ENCODE measurements at places on chromosomes 3 and 15.

DNA sequence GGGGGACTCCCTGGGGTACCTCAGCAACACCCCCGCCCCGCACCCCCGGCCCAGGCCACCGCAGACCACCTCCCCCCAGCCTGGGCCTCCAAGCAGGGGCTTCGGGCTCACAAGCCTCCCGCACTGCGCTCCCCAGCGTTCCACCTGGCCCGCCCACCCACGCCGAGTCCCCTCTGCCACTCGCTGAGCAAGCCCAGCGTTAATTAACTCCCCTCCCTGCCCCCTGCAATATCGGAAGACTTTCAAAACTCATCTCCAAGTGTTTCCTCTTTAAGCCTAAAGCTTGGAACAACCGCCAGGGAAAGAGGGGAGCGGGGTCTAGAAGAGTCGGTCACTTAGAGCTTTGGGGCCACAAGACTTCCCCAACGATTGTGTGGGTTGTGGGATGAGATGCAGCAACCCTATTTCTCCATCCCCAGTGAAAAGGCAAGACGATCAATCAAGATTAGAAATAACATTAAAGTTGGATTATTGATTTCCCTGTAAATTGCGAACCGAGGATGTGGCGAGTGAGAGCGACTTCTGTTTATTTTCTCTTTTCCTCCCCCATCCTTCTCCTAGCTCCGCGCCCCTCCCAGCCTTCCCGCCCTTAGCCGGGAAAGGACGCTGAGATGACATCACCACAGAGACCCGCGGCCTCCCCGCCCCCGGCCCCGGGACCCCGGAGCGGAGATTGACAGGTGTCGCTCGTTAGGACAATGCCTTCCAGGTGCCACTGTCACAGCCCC, 30.2 kb downstream of the NR2F2 start:
- DNase-seq, result no peak

- no peak for DNase-seq
Observed at GRCh38 chr3:107412376-107412775, 35.1 kb downstream of the CCDC54 start.

- no peak for DNase-seq
Observed at GRCh38 chr3:99505200-99505599, 133.2 kb upstream of the COL8A1 start.

DNA sequence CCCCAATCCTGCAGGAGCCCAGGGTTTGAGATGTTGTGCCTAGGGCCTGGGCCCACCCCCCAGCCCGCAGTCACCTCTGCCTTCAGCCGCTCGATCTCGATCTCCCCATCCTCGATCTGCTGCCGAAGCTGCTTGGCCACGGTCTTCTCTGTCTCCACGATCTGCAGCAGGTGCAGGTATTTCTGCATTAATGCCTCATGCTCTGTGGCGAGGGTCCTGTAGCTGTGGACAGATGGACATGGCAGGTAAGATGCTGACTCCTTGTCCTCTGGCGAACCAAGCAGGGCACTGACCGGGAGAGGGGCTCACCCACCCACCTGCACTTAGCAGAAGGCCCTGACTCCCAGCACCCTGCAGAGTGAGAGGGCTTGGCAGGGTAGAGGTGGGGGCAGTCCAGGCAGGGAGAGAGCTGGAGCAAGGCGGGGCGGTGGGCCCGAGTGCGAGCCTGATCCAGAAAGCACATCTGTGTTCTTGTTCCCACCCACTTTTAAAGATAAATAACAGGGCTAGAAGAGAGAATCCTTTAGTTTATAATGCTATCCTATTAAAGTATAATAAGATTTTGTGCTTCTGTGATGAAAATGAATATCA, 32.2 kb downstream of the RASGRF1 start:
- DNase-seq, result no peak

- no peak for DNase-seq
Observed at GRCh38 chr3:112635674-112636073, 5.3 kb downstream of the CCDC80 start.

DNA sequence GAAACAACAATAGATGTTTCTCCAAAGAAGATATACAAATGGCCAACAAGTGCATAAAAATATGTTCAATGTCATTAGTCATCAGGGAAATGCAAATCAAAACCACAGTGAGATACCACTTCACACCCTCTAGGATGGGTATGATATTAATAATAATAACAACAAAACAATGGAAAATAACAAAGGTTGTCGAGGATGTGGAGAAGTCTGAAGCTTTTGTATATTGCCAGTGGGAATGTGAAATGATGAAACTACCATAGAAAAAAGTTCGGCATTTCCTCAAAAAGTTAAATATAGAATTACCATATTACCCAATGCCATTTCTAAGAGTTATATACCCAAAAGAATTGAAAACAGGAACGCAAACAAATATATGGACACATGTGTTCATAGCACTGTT, 10.8 kb downstream of the BHLHE40 start:
- DNase-seq, result no peak

DNA sequence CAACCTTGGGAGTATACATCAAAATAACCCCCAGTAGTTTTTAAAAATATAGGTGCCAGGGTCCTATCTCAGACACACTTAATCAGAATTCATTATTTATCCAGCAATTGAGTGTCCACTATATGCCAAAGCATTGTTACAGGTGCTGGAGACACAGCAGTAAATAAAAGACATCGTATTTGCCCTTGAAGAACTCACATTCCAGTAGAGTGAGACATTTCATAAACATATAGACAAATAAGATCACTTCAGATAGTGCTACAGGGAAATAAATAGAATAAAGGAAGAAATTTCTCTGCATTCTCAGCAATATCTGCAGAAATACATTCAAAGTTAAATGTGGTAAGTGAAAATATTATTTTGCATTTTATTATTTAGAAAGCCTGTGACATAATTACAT, 34.1 kb upstream of the ANKRD28 start:
- DNase-seq, result no peak

GRCh38 chr15:32670623-32671022, 29.1 kb downstream of the SCG5 start:
- DNase-seq, result no peak

DNA sequence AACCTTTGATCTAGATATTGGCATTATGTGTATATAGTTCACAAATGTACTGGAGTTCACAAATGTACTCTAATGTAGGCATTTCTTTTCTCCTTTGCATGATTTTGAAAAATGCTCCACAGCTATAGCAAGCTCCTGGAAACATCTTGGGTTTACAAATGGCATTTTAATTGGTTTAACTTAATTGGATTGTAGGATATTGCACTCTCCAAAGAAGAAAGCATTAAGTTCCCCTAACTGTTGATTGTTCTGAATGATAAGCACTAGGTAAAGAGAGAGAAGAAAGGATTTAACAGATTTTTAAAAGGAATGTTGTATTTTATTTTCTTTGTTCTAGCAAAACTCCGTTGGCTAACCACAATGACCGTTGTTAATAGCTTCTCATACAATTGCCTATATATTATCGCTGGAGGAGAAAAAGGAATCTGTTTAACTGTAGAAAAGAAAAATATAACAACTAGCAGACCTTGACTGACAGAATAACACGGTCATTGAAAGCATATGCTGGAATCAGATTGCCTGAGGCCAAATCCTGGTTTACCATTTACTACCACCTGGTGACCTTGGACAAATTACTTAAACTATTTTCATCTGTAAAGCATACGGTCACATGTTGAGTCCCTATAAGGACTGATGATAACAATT, 170.8 kb downstream of the PEX5L start:
- DNase-seq, result no peak

GRCh38 chr3:38455639-38456430, 2.1 kb downstream of the ACVR2B start:
- DNase-seq, result no peak

GRCh38 chr3:149941186-149941585, 29.5 kb downstream of the PFN2 start:
- no peak for DNase-seq

DNA sequence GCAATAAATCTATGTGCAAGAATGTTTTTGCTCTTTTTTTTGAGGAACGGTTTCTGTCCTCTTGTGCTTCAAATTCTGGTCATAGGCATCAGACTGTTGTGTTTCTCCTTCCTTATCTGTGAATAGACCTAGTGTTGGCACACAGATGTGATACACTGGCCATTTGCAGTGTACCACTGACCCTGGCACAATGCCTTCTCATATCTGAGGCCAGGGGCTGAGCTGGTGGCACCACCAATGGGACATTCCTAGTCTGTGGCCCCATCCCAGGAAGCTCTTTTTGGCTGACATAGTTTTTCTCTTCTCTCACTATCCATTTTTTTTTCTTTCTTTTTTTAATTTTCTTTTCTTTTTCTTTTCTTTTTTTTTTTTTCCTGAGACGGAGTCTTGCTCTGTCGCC, 40.4 kb downstream of the SH3GL3 start:
- no peak for DNase-seq

GRCh38 chr15:74208496-74208895, 5.9 kb upstream of the STRA6 start:
- DNase-seq, result no peak

DNA sequence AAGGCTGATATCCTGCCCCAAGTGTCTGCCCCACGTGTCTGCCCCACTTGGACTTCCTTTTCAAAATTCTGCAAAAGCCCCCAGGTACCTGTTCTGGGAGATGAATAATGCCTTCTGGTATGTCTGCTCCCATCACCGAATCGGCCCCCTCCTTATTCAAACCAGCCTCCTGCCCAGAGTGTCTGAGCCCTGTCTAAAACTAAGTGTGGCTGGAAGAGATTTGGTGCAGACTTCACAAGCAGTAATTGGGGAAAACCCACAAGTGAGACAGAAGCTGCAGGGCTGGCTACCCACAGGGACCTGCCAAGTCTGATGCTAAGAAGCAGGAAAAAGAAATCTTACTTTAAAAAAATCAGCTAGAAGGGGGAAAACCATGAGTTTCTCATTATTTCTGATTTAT, 85.1 kb downstream of the DUT start:
- DNase-seq, result no peak

DNA sequence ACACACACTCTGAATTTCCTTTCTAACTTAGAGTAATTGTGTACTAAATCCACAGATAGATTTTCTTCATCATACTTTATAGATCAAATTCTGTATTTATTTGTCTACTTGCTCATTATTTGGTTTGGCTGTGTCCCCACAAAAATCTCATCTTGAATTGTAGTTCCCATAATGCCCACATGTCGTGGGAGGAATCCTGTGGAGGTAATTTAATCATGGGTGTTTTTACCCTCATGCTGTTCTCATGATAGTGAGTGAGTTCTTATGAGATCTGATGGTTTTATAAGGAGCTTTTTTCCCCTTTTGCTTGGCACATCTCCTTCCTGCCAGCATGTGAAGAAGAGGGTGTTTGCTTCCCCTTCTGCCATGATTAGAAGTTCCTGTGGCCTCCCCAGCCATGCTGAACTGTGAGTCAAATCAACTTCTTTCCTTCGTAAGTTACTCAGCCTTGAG, 198.3 kb upstream of the TGFBR2 start:
- no peak for DNase-seq

- no peak for DNase-seq
Observed at GRCh38 chr15:59711451-59712243, 22.5 kb upstream of the BNIP2 start.

- no peak for DNase-seq
Observed at GRCh38 chr3:107599772-107600145, 77.0 kb downstream of the BBX start.

- no peak for DNase-seq
Observed at GRCh38 chr3:70840106-70840870, 527.9 kb upstream of the MDFIC2 start.
